ENCODE measurements at places on chromosomes 3 and 15. TPM values are rescaled to one million over a fixed set of nuclear protein-coding genes. Genes with fewer than 3 reads are reported as not detected.

Gene VWA5B2
- 0.28 TPM for total RNA-seq

Gene ITIH3
- total RNA-seq: 0.67 TPM

Gene GPR62
- total RNA-seq: not detected

Gene CCDC39
- total RNA-seq: not detected

Gene RASGRP1
- 0.51 TPM for total RNA-seq

DNA sequence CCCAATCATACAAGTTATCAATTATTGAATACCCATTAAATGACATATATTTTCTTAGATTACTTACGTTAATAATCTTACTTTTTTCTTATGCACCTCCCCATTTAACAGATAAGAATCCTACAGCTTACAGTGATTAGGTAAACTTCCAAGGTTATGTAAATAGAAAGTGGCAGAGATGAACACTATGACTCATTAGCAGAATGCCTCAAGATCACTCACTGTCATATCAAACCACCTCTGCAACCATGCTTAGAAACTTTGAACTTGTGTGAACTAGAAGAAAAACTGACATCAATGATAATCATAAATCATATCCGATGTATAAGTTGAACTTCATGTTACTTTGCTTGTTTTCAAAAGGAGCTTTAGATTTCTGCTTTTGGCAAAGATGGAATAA is 911.6 kb upstream of the ARPP21 start:
- no peak for DNase-seq
- H3K4me1 ChIP-seq: no peaks in the 10 kb centered on the region
- H3K27me3 ChIP-seq: no peaks in the 10 kb centered on the region
- H3K4me3 ChIP-seq: no peak overlapping the region

- no peaks in the 10 kb centered on the region for H3K4me1 ChIP-seq
- no peaks in the 10 kb centered on the region for H3K27me3 ChIP-seq
- DNase-seq: no peak
- H3K36me3 ChIP-seq: no peaks in the 10 kb centered on the region
- no peak overlapping the region for H3K27ac ChIP-seq
Observed at GRCh38 chr3:51024765-51025632, 350.3 kb downstream of the DOCK3 start.

DNA sequence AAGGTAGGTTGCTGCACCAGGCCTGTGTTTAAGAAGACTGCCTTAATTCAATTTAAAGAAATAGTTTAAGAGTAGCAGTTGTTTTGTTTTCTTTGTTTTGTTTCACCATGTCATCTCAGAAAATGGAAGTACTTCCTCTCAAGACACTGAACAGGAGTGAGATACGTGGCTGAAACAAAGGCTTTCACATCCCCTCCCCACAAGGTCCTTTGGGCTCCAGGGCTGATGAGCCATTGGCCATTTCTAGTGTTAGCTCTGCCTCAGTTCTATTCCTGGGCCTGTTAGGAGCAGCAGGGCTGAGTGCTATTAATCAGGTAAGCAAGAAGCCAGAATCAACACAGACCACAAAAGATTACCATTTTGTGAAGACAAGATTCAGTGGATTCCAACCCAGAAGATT is 132.8 kb downstream of the KCNAB1 start:
- no peak overlapping the region for H3K4me3 ChIP-seq
- peaks cover 2% of the 10 kb centered on the region for H3K27me3 ChIP-seq
- H3K36me3 ChIP-seq: no peaks in the 10 kb centered on the region
- no peak overlapping the region for H3K27ac ChIP-seq
- H3K4me1 ChIP-seq: no peaks in the 10 kb centered on the region

GRCh38 chr3:31878231-31878838 is 102.7 kb downstream of the OSBPL10 start:
- no peak for DNase-seq
- no peak overlapping the region for H3K27ac ChIP-seq
- peaks cover 31% of the 10 kb centered on the region for H3K4me1 ChIP-seq
- no peaks in the 10 kb centered on the region for H3K27me3 ChIP-seq
- H3K36me3 ChIP-seq: no peaks in the 10 kb centered on the region

GRCh38 chr15:38748710-38749109 is 184.1 kb upstream of the RASGRP1 start:
- no peaks in the 10 kb centered on the region for H3K36me3 ChIP-seq
- H3K27ac ChIP-seq: no peak overlapping the region
- no peaks in the 10 kb centered on the region for H3K4me1 ChIP-seq
- DNase-seq: no peak

GRCh38 chr3:111621535-111621934 is 26.4 kb upstream of the ZBED2 start:
- H3K36me3 ChIP-seq: no peaks in the 10 kb centered on the region
- no peak for DNase-seq

GRCh38 chr15:36810656-36811449 is 231.4 kb downstream of the CDIN1 start:
- no peaks in the 10 kb centered on the region for H3K27me3 ChIP-seq
- no peaks in the 10 kb centered on the region for H3K4me1 ChIP-seq
- no peak overlapping the region for H3K27ac ChIP-seq
- H3K4me3 ChIP-seq: no peak overlapping the region
- H3K36me3 ChIP-seq: no peaks in the 10 kb centered on the region

DNA sequence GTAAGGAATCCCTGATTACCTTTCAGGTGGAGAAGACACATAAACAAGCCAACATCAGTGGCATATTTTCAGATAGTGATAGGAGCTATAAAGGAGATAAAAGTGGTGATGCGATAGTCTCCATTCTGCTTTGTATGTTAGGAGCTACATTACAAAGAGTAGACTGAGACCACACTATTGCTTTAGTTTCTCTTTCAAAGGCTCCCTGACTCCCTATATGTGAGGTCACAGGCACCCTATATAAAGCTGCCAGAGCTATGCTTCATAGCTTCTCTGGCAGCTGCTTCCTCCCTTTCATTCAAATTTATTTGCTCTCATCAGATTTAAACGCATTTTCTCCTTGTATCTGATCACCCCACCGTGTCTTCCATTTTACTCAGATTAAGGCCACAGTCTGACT is 466.6 kb downstream of the IL5RA start:
- H3K4me3 ChIP-seq: no peak overlapping the region
- H3K27ac ChIP-seq: no peak overlapping the region
- no peak for DNase-seq
- no peaks in the 10 kb centered on the region for H3K27me3 ChIP-seq

DNA sequence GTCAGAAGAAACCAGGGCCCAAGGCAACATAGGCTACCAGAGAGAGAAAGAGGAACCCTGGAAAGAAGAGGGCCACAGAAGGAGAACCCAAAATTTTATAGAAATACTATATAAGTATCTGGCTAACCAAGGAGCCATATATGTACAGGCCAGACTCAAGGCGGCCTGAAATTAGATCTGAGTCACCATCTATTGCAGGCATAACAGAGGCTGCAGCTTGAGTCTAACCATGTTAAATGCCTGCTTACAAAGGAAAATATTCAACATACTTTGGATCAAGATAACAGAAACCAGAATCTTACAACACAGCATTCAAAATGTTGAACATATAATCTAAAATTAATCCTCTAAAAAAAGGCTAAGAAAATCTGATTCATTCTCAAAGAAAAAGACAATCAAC is 23.1 kb downstream of the IGSF11 start:
- no peaks in the 10 kb centered on the region for H3K27me3 ChIP-seq
- H3K36me3 ChIP-seq: no peaks in the 10 kb centered on the region
- H3K27ac ChIP-seq: no peak overlapping the region
- DNase-seq: no peak
- no peak overlapping the region for H3K4me3 ChIP-seq

DNA sequence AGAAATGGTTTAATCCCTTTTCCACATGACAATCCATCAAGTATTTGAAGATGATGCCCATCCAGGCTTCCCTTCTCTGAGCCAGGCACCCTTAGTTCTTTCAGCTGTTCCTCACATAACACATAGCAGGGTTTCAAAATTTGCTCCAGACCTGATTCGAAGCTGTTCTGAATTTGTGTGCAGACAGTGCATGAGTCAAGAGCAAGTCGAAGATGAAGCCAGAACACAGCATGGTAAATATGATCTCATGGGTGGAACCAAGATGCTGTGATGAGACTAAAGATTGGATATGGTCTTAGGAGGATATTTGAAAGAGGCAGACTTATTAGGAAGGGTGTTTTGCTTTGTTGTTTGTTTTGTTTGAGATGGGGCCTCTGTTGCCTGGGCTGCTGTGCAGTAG is 32.6 kb upstream of the PDE8A start:
- no peaks in the 10 kb centered on the region for H3K27me3 ChIP-seq
- no peak overlapping the region for H3K4me3 ChIP-seq
- H3K27ac ChIP-seq: no peak overlapping the region
- H3K36me3 ChIP-seq: no peaks in the 10 kb centered on the region
- no peak for DNase-seq
- no peaks in the 10 kb centered on the region for H3K4me1 ChIP-seq

DNA sequence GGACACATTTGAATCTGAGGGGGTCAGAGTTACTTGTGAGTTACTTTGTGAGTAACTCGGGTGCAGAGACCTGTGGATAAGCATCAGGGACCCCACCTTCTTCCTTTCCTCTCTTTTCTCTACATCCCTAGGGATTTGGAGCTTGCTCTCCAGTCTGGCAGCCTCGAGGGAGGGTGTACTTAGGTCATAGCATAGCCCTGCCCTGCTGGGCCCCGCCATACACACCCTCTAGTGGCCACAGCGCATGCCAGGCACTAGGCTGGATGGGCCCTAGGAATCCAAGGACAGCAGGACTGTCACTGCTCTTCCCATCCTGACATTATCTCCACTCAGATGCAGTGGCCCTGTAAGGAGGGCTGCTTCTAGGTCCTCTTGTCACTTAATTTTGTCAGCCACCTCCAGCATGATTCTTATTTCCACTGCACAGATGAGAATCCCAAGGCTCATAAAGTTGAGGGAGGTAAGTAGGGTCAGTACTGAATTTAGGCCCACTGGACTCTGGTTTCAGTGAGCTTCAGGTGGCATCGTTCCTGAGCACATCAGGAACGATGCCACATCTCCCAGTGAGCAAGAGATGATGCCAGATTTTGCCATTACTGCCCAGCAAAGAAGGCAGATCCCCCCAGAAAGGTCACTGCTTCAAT is 3.6 kb upstream of the SMAD6 start:
- DNase-seq: no peak
- no peaks in the 10 kb centered on the region for H3K27me3 ChIP-seq
- H3K36me3 ChIP-seq: no peaks in the 10 kb centered on the region
- peak overlapping the region; percentile 52 for H3K27ac ChIP-seq
- peaks cover 20% of the 10 kb centered on the region for H3K4me1 ChIP-seq
- H3K4me3 ChIP-seq: no peak overlapping the region

GRCh38 chr15:96273317-96274086 is 57.0 kb upstream of the NR2F2 start:
- peak; percentile 88 for DNase-seq
- H3K27me3 ChIP-seq: no peaks in the 10 kb centered on the region
- H3K4me3 ChIP-seq: no peak overlapping the region
- H3K4me1 ChIP-seq: peaks cover 18% of the 10 kb centered on the region
- H3K36me3 ChIP-seq: no peaks in the 10 kb centered on the region

DNA sequence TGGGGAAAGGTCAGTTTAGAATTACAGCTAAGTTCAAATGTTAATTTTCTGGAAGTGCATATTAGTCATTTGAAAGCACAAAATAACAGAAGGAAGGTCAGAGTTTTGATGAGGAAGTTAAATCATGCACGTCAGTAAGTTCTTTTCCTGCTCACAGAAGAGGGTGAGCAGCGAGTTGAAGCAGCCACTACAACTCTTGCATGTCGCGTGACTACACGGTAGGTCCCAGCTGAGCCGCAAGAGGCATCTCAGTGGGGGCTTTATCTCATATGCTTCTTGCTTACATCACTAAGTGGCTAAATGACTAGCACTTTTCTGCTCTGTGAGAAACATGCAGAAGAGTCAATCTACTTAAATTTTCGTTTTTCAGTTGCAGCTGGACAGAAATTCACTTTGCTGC is 21.3 kb upstream of the SEC62 start:
- H3K27ac ChIP-seq: no peak overlapping the region
- H3K4me1 ChIP-seq: no peaks in the 10 kb centered on the region
- H3K27me3 ChIP-seq: peaks cover 6% of the 10 kb centered on the region
- no peaks in the 10 kb centered on the region for H3K36me3 ChIP-seq

GRCh38 chr15:68626283-68626682 is 47.5 kb downstream of the CORO2B start:
- no peaks in the 10 kb centered on the region for H3K36me3 ChIP-seq
- no peak overlapping the region for H3K27ac ChIP-seq
- DNase-seq: no peak
- H3K4me3 ChIP-seq: no peak overlapping the region
- H3K27me3 ChIP-seq: peaks cover 3% of the 10 kb centered on the region

- H3K36me3 ChIP-seq: no peaks in the 10 kb centered on the region
- H3K4me1 ChIP-seq: no peaks in the 10 kb centered on the region
- DNase-seq: no peak
- H3K27me3 ChIP-seq: no peaks in the 10 kb centered on the region
Observed at GRCh38 chr15:97470417-97470816, 490.1 kb upstream of the ARRDC4 start.
